ENCODE measurements at places on chromosomes 16 and 17.

DNA sequence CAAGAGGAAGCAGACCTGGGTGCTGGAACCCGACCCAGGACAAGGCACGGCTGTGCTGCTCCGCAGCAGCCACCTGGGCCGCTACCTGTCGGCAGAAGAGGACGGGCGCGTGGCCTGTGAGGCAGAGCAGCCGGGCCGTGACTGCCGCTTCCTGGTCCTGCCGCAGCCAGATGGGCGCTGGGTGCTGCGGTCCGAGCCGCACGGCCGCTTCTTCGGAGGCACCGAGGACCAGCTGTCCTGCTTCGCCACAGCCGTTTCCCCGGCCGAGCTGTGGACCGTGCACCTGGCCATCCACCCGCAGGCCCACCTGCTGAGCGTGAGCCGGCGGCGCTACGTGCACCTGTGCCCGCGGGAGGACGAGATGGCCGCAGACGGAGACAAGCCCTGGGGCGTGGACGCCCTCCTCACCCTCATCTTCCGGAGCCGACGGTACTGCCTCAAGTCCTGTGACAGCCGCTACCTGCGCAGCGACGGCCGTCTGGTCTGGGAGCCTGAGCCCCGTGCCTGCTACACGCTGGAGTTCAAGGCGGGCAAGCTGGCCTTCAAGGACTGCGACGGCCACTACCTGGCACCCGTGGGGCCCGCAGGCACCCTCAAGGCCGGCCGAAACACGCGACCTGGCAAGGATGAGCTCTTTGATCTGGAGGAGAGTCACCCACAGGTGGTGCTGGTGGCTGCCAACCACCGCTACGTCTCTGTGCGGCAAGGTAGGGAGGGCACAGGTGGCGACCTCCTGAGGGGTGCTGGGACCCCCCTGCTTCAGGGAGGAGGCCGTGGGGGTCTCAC, 667 bp downstream of the FSCN2 start:
- no peak for DNase-seq

DNA sequence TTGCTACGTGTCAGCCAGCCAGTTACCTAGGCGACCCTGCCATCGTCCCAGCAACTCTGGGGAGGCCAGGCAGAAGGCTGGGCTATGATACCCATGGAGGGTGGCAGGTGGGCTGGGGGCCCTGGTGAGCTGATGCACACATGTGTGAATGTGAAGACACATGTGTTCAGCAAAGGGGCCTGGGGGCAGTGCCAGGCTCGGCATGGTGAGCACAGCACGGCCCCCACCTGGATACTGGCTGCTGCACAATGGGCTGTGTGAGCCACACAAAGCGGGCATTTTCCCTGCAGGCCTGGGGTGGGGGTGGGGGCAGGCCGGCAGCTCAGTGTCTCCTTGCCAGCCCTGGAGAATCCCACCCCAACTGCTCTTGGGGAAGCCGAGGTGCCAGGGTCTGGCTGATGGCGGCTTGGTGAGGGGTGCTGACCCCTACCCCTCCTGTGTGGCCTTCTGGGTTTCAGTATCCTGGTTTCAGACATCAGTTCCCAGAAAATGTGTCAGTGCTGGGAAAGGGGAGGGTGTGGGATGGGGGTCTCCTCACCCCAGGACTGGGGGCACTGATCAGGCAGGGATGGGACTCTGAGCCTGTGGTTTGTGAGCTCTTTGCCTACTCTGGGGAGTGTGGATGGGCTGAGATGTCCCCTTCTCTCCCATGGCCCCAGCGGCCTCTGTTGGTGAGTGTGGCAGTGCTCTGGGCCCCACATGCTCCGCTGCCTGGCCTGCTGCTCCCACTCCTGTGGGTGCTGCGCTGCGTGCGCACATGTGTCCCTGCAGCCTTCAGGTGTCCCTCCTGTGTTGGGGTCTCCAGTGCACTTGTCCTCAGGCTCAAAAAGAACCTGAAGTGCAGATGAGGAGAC, 5.1 kb downstream of the LLGL1 start:
- no peak for DNase-seq

DNA sequence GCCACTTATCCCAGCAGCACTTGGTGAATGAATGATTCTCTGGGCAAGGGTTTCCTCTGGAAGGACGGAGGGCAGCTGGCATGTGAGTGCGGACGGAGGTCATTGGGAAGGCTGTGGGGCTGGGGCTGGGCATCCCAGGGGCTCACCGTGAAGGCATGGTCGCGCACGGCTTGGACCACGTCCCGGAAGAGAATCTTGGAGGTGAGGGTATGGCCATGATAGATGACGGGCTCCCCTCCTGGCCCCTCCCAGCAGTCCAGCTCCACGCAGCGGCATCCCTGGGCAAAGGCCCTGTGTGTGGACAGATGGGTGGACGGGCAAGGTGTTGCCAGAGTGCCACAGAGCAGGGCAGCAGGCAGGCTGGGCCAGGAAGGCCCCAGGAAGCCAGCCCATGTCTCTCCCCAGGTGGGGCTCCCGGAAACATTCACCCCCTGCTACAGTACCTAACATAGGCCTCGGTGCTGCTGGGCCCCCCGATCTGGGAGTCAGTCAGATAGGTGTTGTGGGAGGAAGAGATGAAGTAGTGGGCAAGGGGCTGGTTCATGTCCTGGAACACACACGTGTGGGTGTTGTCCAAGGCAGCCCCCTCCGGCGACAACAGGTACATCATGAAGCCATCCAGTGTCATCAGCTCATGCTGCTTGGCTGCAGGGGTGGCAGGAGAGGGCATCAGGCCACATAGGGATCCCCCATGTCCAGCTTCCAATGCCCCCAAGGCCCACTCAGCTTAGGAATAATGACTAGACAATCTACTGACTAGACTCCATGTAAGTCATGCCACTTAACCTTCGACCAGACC, 14.3 kb downstream of the PLCD3 start:
- DNase-seq = no peak

DNA sequence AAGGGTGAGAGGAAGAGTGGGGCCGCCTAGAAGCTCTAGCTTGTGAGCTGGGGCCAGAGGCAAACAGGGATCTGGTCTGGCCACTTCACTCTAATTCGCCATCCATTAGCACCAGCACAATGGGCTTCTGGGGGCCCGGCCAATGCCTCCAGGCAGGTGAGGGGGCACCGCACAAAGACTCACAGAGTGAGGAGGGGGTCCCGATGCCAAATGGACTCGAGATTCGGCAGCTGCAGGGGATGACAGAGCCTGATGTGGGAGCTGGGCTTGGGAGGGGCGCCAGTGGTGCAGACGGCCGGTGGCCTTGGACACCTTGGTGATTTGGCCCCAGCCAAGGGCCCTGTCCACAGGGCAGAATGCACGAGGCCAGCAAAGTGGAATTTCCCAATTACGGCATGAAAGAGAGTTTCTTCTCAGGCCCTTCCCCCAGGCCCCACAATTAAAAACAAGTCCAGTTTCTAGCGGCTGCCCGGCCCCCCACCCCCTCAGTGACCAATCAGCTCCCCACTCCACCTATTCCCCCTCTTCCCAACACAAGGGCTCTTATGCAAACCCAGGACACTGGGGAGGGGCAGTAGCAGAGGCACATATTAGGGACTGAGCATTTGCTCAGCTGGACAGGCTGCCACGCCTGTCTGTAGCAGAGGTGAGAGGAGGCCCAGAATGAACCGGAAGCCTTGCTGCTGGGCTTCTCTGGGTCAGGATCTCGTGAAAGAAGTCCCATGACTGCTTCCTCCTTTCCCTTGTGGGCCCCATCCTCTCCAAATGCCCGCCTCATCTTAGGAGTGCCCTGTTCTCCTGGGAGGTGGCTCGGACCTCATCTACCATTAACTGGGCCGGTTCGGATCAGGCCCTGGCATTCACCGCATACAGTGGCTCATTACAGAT, 39.4 kb upstream of the MTSS2 start:
- DNase-seq = no peak

DNA sequence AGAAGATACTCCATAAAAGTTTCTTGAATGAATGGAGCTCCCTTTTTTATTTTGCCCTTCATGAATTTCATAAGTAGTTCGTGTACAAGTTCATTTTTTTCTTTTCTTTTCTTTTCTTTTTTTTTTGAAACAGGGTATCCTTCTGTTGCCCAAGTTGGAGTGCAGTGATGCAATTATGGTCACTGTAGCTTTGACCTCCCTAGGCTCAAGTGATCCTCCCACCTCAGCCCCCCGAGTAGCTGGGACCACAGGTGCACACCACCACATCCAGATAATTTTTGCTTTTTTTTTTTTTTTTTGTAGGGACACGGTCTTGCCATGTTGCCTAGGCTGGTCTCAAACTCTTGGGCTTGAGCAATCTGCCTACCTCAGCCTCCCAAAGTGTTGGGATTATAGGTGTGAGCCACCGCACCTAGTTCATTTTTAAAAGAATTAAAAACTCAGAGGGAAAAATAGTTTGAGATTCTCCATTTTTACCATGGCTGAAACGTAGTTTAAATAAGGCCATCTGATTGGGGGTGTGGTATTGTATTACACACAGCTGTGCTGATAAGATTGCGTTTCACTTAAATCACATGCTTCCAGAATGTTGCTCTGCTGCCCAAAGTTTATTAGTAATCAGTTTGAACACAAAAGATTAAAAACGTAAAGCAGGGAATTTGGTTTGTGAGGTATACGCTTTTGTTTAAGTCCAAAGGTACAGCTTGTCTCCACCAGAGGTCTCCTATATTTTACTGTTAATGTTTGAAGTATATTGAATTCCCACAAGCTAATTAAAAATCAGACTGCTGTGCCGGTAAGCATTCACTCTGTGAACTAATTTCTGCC, 154.1 kb downstream of the SOCS1 start:
- no peak for DNase-seq

- DNase-seq = no peak
Observed at GRCh38 chr17:55642741-55643140, 79.9 kb downstream of the TMEM100 start.

- no peak for DNase-seq
Observed at GRCh38 chr17:60435244-60436167, 13.2 kb downstream of the CHCT1 start.

DNA sequence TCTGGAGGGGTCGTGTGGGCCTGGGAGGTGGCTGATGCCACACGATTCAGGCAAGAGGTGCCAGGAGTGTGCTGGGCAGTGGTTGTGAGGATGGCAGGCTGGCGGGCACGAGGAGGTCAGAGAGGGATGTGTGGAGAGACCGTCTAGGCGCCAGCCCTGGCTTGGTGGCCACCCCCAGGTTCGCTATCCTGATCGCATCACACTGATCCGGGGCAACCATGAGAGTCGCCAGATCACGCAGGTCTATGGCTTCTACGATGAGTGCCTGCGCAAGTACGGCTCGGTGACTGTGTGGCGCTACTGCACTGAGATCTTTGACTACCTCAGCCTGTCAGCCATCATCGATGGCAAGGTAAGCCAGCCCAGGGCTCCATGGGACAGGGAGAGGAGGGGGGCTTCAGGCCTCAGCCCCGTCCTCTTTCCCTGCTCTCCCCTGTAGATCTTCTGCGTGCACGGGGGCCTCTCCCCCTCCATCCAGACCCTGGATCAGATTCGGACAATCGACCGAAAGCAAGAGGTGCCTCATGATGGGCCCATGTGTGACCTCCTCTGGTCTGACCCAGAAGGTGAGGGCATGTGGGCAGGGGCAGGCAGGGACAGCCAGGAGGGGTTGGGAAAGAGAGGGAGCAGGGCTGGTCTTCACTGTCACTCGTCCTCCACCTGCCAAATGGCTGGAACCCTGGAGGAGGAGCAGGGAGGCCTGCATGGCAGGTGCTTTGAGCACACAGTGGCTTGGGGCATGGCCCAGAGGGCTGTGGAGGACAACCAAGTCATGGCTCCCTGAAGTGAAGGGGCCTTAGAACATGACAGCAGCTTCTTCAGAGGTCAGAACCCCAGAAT, 7.6 kb downstream of the PPP4C start:
- DNase-seq = no peak

DNA sequence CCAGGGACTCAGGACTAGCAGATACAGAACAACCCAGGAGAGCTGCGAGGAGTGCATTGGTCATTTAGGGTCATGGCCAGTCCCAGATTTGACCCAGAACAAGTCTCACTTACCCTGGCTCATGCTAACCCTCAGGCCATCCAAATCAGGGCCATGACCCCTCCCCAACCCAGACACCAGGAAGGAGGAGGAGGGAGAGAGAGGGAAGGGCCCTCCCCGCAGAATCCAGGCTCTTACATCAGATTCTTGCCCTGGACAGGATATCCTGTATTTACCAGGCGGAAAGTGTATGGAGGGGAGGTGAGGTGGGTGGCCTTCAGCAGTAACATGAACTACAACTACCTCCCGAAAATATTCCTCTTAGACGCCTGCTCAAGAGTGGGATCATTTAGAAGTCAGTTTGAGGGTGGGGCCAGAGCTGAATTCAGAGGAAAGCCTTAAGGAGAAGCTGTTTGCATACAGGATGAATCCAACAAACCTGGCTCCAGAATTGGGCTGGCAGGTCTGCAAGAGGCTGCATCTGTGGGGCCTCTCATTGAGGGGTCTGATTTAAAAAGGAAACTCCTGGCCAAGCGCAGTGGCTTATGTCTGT, 2.1 kb downstream of the VAT1 start:
- no peak for DNase-seq

GRCh38 chr17:12637015-12637414, 28.7 kb upstream of the MYOCD start:
- no peak for DNase-seq

- no peak for DNase-seq
Observed at GRCh38 chr17:28404007-28404406, 2.0 kb downstream of the SLC46A1 start.

DNA sequence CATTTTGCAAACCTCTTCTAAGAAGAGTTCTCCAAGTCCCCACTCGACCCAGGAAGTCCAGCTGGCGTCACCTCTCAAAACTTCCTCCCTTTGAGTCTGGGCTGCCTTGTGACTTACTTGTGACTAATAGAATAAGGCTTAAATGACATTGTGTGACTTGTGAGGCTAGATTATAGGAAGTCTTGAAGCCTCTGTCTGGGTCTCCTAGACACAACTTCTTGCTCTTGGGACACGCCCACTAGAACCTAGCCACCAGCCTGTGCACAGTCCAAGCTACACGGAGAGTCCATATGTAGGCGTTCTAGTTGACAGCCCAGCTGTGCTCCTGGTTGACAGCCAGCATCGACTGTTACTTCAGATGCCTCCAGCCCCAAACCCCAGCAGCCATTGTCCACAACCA, 66.7 kb upstream of the TANC2 start:
- DNase-seq = no peak

- DNase-seq = no peak
Observed at GRCh38 chr17:43898446-43898845, 8.9 kb downstream of the MPP2 start.

GRCh38 chr17:62591333-62591732, 36.1 kb upstream of the MRC2 start:
- no peak for DNase-seq

DNA sequence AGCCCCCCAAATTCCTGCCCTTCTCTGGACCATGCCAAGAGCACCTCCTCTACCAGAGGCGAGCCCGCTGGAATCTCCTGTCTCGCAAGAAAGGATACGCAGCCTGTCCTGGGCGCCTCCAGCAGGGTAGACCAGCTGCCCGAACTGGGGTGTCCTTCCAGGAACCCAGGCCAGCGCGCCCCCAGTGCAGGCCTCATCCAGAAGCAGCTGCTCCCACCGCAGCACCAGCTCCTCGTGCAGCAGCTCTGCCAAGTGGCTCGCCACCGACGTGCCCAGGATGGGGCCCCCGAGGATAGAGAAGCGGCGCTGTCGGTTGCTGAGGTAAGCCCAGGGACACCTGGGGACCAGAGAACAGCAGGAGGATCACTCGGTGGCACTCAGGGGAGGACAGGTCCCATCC, 4.8 kb downstream of the TAF1C start:
- DNase-seq = no peak

GRCh38 chr17:41974658-41975057, 8.1 kb downstream of the CNP start:
- DNase-seq = no peak

- no peak for DNase-seq
Observed at GRCh38 chr17:45310380-45311324, 6.2 kb downstream of the MAP3K14 start.

- no peak for DNase-seq
Observed at GRCh38 chr17:43628089-43628650, 33.6 kb downstream of the MEOX1 start.

- DNase-seq = no peak
Observed at GRCh38 chr17:79147746-79148506, 73.3 kb downstream of the ENGASE start.

Measured in stimulated activated CD4-positive, alpha-beta T cell treated with anti-CD3 and anti-CD28 coated beads, Interleukin-15, amount 100 ng/mL, for 1 hour (primary cell).